Smooth muscle cell of the umbilical artery (primary cell): ENCODE measurements at places on chromosomes 2 and 18. TPM values are rescaled to one million over a fixed set of nuclear protein-coding genes. Genes with fewer than 3 reads are reported as not detected.

Gene RBKS
- 0.69 and 1.5 TPM in 2 replicates for total RNA-seq

Gene CBLN2
- not detected in 2 replicates for total RNA-seq

Gene TTC31
- total RNA-seq: 12.8 and 13.9 TPM in 2 replicates

Gene MSTN
- total RNA-seq: under 0.01 and 0.05 TPM in 2 replicates

Gene PLEK
- under 0.01 TPM in 1 of 2 replicates, not detected in the other for total RNA-seq

Gene FAM110C
- under 0.01 and 0.05 TPM in 2 replicates for total RNA-seq

Gene FABP1
- total RNA-seq: not detected in 2 replicates

Gene ABCG5
- not detected in 2 replicates for total RNA-seq

Gene DNAJC5G
- not detected in 2 replicates for total RNA-seq

Gene IL1RN
- total RNA-seq: not detected in 2 replicates

Gene ST6GAL2
- total RNA-seq: 10.7 and 12.9 TPM in 2 replicates

Gene CXCR1
- not detected in 2 replicates for total RNA-seq

Gene CNDP2
- total RNA-seq: 43.7 and 116 TPM in 2 replicates

Gene LYG1
- 0.14 TPM in 1 of 2 replicates, not detected in the other for total RNA-seq

Gene MPV17
- 73.6 and 107 TPM in 2 replicates for total RNA-seq

Gene UGT1A8
- not detected in 2 replicates for total RNA-seq

Gene FNDC4
- 10.7 and 17.3 TPM in 2 replicates for total RNA-seq

Gene LBX2
- 1.3 and 1.8 TPM in 2 replicates for total RNA-seq

Gene RNF144A
- total RNA-seq: 1.8 TPM in 2 replicates

Gene ANKZF1
- total RNA-seq: 35.3 and 38.6 TPM in 2 replicates

Gene GPAT2
- 2.7 and 11.0 TPM in 2 replicates for total RNA-seq

Gene KLHL14
- not detected in 2 replicates for total RNA-seq

Gene NLRC4
- total RNA-seq: not detected in 2 replicates

Gene LIMS2
- 2.6 and 6.8 TPM in 2 replicates for total RNA-seq

Gene FBXO15
- 0.37 and 0.59 TPM in 2 replicates for total RNA-seq

Gene LRRTM4
- under 0.01 TPM in 1 of 2 replicates, not detected in the other for total RNA-seq

Gene ATOH8
- total RNA-seq: 4.7 and 15.4 TPM in 2 replicates

Gene GNLY
- total RNA-seq: not detected in 2 replicates

Gene PDK1
- 19.3 and 30.0 TPM in 2 replicates for total RNA-seq

Gene ATP6V1B1
- total RNA-seq: 0.89 and 1.8 TPM in 2 replicates

Gene AKAIN1
- total RNA-seq: not detected in 2 replicates

Gene PARD3B
- 11.9 and 13.0 TPM in 2 replicates for total RNA-seq

Gene MC2R
- not detected in 2 replicates for total RNA-seq

Gene RAB11FIP5
- 30.9 and 58.9 TPM in 2 replicates for total RNA-seq

Gene CHMP3
- total RNA-seq: 91.5 and 171 TPM in 2 replicates

Gene GTF2A1L
- total RNA-seq: 1.5 and 5.0 TPM in 2 replicates

Gene ELOA2
- under 0.01 TPM in 1 of 2 replicates, not detected in the other for total RNA-seq

Gene GALR1
- not detected in 2 replicates for total RNA-seq

Gene CRACDL
- not detected in 2 replicates for total RNA-seq

Gene LDLRAD4
- total RNA-seq: 4.1 and 42.2 TPM in 2 replicates

Gene CAPN14
- total RNA-seq: under 0.01 and 0.14 TPM in 2 replicates

Gene C2orf74
- 10.1 and 10.2 TPM in 2 replicates for total RNA-seq

Gene ONECUT2
- under 0.01 and 0.05 TPM in 2 replicates for total RNA-seq

Gene PLCL1
- total RNA-seq: 1.5 and 2.2 TPM in 2 replicates

Gene GKN2
- total RNA-seq: not detected in 2 replicates

Gene CHAC2
- total RNA-seq: 2.1 and 5.0 TPM in 2 replicates

Gene PKDCC
- 30.3 and 78.7 TPM in 2 replicates for total RNA-seq

Gene INHA
- total RNA-seq: 0.55 TPM in 1 of 2 replicates, not detected in the other

Gene PAX3
- not detected in 2 replicates for total RNA-seq

Gene GPR39
- 1.8 and 7.4 TPM in 2 replicates for total RNA-seq

Gene MAP2
- 0.59 and 2.3 TPM in 2 replicates for total RNA-seq

Gene ALPP
- total RNA-seq: not detected in 2 replicates

Gene TUBB8B
- not detected in 2 replicates for total RNA-seq

Gene GATA6
- 48.7 and 69.8 TPM in 2 replicates for total RNA-seq

Gene STAT4
- total RNA-seq: 1.5 and 2.8 TPM in 2 replicates

Gene CFAP53
- total RNA-seq: 0.14 and 0.30 TPM in 2 replicates

Gene DIPK1C
- not detected in 2 replicates for total RNA-seq

Gene CD302
- total RNA-seq: 2.4 and 3.0 TPM in 2 replicates

Gene BMP10
- total RNA-seq: not detected in 2 replicates
